ENCODE measurements at places on chromosomes 1 and 21.

GRCh38 chr1:197902454-197903195 lies at the start of gene C1orf53:
TSS of gene C1orf53 (plus strand) at chr1:197902630. CDS start at chr1:197902650, 20 bp downstream.
- peak; percentile 96 for DNase-seq

DNA sequence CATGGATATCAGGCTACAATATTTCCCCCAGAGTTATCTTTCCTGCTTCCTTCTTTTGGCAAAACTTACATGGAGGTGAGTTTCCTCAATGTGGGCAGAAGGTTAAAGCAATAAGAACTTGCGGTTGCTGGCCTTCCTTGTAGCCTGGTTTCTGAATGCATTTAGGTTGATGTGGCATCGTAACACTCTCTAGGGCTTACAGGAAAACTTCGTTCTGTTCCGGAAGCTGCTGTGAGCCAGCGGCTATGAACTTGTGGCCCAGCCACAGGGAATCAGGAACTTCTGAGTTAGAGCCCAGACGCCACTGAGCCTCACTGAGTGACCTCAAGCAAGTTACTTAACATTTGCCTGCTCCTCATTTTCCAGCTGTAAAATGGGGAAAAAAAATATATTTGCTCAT lies 623.4 kb upstream of the ADAMTS5 start:
- DNase-seq, result no peak

DNA sequence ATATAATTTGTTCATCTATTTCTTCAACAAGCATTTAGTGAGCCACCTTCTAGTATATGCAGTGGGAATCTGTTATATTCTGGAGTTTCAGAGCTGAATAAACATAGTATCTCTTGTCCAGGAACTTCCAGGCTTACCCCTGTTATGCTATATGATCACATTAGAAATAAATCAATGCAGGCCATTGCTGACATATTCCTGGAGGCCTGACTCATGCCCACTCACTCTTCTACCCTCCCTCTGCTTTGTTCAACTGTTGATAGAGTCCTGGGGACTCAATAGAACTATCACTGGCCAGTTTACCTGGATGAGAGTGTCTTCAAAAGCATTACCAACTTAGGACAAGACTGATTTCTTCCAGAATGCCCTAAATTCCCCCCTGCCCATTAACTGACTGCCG lies 29.3 kb upstream of the SRSF10 start:
- DNase-seq, result no peak

GRCh38 chr1:155044812-155045657 lies 6.1 kb upstream of the ADAM15 start:
- peak; percentile 78 for DNase-seq

GRCh38 chr1:147562819-147563218 lies 21.5 kb downstream of the BCL9 start:
- no peak for DNase-seq

DNA sequence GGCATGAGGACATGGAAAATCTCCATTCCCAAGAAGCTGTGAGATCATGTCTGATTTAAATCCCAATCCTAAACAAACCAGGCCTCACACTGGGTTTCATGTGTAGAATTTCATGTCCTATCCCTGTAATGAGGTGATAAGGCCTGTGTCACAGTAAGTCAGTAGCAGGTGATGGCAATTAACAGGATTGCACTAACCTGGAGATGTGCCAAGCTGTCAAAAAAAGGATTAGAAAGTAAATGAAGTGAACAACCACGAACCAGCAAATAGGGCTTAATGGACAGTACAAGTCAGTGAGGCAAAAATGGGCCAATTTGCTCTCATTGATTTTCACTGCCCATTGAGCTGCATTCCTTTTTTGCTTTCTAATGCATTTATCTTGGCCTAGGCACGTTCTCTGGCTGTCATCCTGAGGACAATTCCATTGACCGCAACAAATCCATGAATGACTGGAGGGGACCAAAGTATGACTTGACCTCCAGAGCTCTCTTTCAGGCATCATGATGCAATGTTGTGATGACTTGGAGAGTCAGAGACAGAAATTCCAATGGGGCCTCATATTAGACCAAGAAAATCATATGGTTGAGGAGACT lies 673.6 kb upstream of the ADGRL2 start:
- DNase-seq, result no peak

DNA sequence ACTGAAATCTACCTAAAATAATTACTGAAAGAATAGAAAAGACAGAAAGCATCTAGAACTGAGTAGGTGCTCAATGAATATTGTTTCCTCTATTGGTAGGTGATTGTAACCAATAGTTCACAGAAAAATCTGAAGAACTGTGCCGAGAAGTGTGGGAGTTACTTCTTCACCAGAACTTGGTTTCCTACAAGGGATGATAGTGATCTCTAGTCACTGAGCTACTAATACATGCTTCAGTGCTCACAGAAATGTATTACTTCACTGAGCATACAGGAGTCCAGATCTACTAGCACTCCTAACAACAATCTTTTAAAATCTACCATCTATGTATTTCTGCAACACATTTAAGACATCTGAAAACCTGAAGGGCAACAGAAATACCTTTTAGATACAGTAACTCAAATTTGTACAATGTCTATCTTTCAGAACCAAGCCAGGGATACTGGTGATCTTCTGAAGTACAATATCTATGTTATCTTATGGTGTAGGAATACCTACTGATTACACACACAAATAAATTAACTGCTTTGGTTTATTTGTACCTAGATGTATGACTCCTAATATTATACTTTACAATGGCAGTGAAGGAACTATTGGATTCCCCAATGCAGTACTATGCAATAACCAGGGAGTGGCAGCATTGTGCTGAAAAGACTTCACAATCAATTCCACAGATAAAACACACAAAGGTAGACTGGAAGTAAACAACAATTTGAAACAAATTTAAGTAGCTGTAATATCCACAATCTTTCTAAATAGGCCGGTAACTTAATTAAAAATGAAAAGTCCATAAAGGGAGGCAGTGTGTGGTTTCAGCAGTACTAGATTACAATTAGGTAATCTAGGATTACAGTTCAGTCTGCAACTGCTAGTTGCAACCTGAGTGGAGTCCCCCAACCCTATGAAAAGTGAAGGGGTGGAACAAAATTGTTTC lies 243.0 kb downstream of the SLC45A1 start:
- peak; percentile 26 for DNase-seq

DNA sequence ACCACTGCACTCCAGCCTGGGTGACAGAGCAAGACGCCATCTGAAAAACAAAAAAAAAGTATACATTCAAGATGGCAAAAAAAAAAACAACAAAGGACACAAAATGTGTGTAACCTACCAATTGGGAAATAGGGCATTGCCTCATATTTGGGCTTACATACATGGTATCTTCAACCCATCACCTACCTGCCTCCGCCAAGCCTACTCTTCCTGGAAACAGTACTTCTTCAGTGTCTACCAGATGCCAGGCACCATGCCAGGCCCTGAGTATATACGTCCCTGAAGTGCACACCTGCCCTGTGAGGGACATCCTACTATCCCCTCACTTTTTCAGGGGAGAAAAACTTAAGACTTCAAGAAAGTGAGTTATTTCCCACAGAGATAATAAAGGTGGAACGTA lies 160.2 kb downstream of the TOMM20 start:
- no peak for DNase-seq

- DNase-seq, result peak; percentile 79
Measured at GRCh38 chr1:115976062-115976920, at the start of gene SLC22A15. TSS of gene SLC22A15 (plus strand) at chr1:115976513. CDS start at chr1:115976628, 115 bp downstream.

DNA sequence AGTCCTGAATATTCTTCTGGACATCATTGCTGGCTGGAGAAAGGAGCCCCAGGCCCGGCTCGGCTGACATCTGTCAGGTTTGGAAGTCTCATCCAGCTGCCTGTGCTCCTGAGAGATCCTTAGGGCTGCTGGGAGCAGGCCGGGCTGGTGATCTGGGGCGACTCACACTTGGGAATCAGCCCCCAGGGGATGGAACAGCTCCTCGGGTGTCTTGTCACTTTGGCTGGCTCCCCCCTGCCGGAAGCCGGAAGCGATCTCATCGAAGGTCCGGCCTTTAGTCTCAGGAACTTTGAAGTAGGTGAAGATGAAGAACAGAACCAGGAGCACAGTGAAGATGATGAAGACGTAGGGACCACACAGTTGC lies 31.8 kb downstream of the SLC2A1 start:
- DNase-seq, result no peak
